Glomerular endothelial cell (primary cell): ENCODE measurements at places on chromosomes 16 and 17. TPM values are rescaled to one million over a fixed set of nuclear protein-coding genes. Genes with fewer than 3 reads are reported as not detected.

Gene SPSB3
- 36.2 and 63.6 TPM in 2 replicates for total RNA-seq

Gene CTRB2
- not detected in 2 replicates for total RNA-seq

- no peak for DNase-seq
Observed at GRCh38 chr16:67030221-67030962, 1.4 kb downstream of the CBFB start.

DNA sequence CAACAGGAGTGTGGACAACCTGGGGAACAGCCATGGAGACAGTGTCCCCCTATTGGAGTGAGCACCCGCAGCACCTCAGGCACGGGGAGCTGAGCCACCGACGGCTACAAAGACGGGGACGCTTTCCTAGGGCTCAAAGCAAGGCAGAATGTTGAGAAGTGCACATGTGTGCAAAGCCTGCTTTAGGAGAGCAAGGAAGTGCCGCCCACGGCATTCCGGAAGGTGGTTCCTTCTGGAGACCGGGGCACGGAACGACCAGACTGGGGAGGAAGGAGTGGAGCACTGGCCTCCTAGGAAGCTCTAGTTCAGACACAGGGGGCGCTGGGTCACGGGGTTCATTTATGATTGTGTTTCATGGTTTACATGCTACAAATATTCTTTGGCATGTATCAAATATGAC is 52.2 kb downstream of the TBC1D16 start:
- DNase-seq = no peak

DNA sequence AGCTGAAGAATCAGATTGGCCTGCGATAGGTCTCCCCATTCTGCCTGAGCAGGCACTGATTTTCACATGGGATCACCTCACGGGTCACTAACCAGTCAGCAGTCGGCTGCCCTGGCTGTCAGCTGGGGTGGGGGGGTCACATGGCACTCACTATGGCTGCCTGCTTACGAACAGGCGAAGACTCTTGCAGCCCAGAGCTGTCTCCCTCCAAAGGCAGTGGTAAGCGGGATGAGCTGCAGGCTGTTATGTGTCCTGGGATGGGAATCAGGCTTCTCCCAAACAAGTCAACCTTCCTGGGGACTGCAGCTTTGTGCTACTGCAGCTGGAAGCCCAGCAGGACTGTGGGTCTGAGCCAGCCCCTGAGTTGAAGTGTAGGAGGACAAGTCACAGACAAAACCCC is 29.0 kb upstream of the ADORA2B start:
- DNase-seq = no peak

DNA sequence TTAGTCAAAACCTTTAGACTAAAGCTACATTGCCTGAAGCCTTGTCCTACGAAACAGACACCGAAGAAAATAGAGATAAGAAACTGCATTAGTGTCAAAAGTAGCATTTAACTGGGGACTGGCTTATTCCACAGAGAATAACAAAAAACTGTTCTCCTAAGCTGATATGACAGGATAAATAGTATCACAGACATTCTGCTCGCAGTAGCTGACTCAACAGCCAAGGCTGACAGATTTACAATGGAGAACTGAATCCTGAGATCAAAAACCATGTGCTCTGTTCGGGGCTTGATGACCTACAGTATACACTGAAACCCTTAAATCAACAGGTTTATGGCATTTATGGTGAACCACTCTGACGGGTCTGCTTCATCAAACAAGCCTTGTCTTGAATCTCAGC is 25.5 kb downstream of the ADAMTS18 start:
- no peak for DNase-seq

DNA sequence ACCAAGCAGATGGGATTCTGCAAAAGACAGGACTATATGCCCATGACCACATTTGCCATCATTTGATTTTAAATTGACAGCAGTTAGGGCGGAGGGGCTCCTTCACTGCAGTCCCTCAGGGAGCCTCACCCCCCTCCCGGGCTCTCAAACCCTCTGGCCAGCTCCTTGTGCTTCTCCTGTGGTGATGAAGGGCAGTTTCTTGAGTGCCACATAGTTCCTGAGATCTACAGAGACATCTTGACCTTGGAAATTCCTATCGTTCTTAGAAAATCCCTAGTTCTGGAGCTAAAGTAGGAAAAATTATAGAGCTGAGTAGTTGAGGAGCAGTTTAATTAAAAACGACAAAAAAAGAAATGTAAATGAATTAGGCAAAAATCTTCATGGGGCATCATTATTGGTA is 231.5 kb downstream of the CCDC182 start:
- DNase-seq = no peak

GRCh38 chr17:7207120-7208001 is 12.3 kb downstream of the DLG4 start:
- DNase-seq = no peak

GRCh38 chr17:41338961-41339485 is 11.6 kb downstream of the KRT33A start:
- no peak for DNase-seq

- no peak for DNase-seq
Observed at GRCh38 chr17:5135726-5136579, 20.1 kb downstream of the USP6 start.
